ENCODE measurements at places on chromosomes 16 and 17.
A peak's percentile ranks its signal among the peaks of the same experiment; 100 is the strongest.

GRCh38 chr17:30956764-30957374 lies 14.0 kb upstream of the RNF135 start:
- no peak for DNase-seq

DNA sequence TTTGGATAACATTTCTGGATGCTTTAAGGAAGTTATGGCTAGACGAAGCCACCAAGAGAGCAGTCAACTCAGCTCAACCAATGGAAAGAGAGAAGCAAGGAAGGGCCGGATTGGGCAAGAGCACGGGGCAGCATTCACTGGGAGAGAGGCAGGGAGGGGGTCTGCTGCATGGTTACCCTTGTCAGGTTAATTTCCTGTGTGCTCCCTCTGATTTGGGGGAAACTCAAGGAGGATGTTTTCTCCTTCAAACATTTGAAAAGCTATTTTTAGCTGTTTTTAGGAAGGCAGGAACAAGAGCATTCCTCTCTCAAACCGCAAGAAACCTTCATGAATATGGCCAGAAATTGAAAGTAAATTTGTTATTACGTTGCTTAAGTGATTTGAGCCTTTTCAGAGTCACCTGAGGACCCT lies 118.5 kb upstream of the ZFHX3 start:
- no peak for DNase-seq

GRCh38 chr17:32141679-32142037 lies 644 bp upstream of the RHOT1 start:
- no peak for DNase-seq

DNA sequence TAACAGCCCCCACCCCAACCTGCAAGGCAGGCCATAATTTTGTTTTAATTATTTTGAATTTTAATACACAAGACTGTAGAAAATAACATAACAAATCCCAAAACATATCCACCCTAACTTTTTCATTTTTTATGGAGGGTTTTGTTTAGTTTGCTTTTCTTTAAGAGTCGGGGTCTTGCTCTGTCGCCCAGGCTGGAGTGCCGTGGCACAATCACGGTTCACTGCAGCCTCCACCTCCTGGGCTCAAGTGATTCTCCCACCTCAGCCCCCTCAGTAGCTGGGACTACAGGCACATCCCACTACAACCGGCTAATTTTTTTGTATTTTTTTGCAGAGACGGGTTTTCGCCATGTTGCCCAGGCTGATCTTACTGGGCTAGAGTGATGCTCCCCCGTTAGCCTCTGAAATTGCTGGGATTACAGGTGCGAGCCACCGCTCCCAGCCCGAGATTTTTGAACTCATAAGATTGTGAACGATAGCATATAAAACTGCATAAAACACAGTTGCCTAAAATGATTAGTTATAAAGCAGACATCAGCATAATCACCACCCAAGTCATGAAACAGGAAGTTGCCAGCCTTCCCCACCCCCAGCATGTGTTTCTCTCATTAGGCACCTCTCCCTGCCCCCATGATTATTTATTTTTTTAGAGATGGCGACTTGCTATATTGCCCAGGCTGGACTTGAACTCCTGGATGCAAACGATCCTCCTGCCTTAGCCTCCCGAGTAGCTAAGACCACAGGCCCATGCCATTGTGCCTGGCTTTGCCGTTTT lies 13.6 kb upstream of the DOC2B start:
- no peak for DNase-seq

- DNase-seq = no peak
These were observed 46.2 kb upstream of the NOL11 start for GRCh38 chr17:67671493-67671892.

GRCh38 chr17:45987706-45988105 lies 11.3 kb upstream of the STH start:
- DNase-seq = no peak

DNA sequence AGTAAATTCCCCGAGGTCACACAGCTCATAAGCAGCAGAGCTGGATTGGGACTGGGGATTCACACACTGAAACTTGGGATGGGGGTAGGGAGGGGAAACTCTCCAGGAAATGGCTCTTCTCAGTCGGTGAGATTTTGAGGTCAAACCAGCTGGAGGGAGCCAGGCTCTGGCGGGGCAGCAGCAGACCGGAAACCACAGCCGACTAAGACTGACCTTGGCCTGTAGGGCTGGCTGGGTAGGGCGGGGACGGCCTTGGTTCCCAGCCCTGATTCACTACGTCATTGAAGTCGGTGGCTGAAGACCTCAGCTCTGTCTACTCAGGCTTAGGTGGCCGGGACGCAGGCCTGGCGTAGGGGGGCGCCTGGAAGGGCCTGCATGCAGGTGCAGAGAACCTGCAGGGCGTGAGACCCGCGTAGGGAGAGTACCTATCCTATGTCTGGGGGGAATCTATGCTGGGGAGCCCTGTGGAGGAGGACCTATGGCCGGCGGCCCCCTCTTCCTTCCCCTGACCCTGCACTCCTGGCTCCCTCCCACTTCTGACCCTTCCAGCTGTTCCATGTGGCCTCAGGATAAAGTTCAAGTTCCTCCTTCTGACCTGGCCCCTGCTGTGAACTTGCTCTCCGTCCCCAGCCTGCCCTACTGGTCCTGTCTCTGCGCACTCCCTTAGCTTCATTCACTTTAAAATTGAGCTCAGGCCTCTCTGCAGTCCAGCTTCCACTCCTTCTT lies 11.9 kb upstream of the SLC4A1 start:
- peak; percentile 64 for DNase-seq

- no peak for DNase-seq
These were observed 45.8 kb downstream of the VPS35L start for GRCh38 chr16:19601083-19601976.

DNA sequence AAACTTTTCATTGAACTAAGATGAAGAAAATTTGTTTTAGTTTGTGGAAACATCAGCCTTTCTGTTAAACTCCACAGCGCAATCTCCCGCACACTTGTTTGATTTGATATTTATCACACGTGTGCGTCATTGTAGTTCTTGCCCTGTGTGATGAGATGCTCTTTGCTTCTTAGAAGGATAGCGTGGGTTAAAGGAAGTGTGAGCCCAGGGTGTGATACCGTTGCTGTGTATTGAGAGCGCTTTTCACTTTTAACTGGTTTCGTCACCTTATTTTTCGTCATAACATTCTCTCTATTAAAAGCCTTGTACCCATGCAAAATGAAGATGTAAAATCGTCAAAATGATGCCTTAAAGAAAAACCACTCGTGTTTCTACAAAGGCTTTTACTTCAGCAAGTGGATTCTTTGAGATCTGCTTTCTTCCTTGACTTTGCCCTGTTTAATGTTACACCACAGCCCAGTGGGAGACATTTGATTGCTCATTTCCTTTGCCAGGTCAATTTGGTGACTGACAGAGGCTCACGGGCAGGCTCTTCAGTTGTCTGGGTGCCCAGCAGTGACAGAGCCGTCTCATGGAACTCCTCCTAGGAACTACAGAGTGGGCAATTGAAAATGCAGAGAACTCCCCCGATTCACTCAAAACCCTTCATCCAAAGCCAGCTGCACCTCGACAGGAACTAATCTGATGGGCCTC lies 61.1 kb downstream of the RPA1 start:
- DNase-seq = no peak

All from ureter (tissue), 1 donor.